Liver (tissue), 10 donors: ENCODE measurements at places on chromosomes 6 and 20. TPM values are rescaled to one million over a fixed set of nuclear protein-coding genes. Genes with fewer than 3 reads are reported as not detected.

DNA sequence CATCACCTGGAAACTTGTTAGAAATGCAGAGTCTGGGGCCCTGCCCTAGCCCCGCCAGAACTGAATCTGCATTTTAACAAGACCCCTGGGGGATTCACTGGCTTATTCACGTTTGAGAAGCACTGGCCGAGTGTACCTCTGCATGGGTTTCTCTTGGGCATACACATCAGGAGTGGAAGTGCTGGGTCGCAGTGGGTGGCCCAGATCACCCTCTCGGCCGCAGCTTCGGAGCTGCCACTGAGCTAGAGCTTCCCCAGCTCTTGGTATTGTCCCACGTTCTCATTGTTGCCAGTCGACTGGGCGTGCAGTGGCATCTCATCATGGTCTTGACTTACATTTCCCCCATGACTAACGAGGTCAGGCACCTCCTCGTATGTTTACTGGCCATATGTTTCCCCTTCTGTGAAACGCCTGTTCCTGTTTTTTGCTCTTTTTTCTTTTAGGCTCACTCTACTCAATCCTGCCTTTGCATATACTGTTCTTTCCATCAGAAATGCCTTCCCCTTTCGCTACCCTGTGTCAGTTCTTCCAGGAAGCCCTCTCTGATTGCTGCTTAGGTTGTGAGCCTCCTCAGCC lies 3.0 kb upstream of the DLGAP4 start:
- H3K4me1 ChIP-seq, result no peaks in the 10 kb centered on the region
- no peaks in the 10 kb centered on the region for H3K36me3 ChIP-seq
- no peak overlapping the region for H3K27ac ChIP-seq
- no peak overlapping the region for H3K4me3 ChIP-seq
- DNase-seq, result no peak

DNA sequence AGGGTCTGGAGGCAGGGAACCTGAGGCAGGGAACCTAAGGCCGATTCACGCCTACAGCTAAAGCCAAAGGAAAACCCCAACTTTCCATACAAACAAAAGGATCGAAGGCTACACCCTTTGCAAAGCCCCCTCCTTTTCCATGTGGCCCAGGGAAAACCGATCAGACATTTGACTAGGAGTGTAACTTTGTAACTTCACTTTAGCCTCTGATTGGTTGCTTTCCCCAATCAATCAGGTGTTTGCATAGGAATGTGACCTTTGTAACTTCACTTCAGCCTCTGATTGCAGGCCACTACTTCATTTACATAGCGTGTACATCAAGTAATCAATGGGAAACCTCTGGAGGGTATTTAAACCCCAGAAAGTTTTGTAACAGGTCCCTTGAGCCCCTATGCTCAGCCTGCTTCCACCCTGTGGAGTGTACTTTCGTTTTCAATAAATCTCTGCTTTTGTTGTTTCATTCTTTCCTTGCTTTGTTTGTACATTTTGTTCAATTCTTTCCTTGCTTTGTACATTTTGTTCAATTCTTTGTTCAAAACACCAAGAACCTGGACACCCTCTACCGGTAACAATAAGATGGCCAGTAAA lies 43.3 kb downstream of the CHD6 start:
- H3K4me1 ChIP-seq, result peaks cover 16% of the 10 kb centered on the region
- DNase-seq, result no peak
- H3K36me3 ChIP-seq, result no peaks in the 10 kb centered on the region
- H3K27ac ChIP-seq, result no peak overlapping the region
- no peak overlapping the region for H3K4me3 ChIP-seq

Gene MATN4
- total RNA-seq, result not detected

Gene AKAP7
- total RNA-seq, result 25.4 TPM
